ENCODE measurements at places on chromosomes 1 and 21. TPM values are rescaled to one million over a fixed set of nuclear protein-coding genes. Genes with fewer than 3 reads are reported as not detected.

RNU1-2 gene
- under 0.01 TPM for total RNA-seq

SPRR2E gene
- not detected for total RNA-seq

DNA sequence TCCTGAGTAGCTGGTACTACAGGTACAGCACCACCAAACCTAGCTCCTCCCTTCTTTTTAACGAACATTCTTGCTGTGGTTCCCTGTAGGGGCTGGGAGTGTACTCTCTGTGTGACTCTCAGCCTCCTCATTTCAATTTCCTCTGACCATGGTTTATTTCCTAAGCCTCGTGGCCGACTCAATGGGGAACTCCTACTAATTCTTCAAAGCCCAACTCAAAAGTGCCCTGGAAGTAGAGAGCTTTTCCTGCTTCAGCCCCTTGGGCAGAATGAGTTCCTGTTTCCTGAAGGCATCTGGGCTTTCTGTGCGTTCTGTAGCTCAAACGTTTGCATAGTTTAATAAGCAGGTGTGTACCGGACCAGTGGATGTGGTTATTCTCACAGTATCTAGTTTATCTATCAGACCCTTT, 70.9 kb upstream of the ACOT11 start:
- DNase-seq, result no peak
- no peaks in the 10 kb centered on the region for H3K27me3 ChIP-seq
- H3K27ac ChIP-seq, result no peak overlapping the region

GRCh38 chr1:29471487-29472313, 235.4 kb downstream of the PTPRU start:
- no peaks in the 10 kb centered on the region for H3K36me3 ChIP-seq
- peaks cover 26% of the 10 kb centered on the region for H3K27me3 ChIP-seq
- no peak overlapping the region for H3K27ac ChIP-seq
- peak; percentile 39 for DNase-seq
- H3K4me3 ChIP-seq, result no peak overlapping the region

- H3K27ac ChIP-seq, result peak overlapping the region; percentile 87
- H3K4me1 ChIP-seq, result peaks cover 4% of the 10 kb centered on the region
- DNase-seq, result no peak
- peaks cover 30% of the 10 kb centered on the region for H3K36me3 ChIP-seq
- H3K4me3 ChIP-seq, result peak overlapping the region; percentile 86
These were observed 501 bp downstream of the FBXO6 start for GRCh38 chr1:11664336-11665065.

DNA sequence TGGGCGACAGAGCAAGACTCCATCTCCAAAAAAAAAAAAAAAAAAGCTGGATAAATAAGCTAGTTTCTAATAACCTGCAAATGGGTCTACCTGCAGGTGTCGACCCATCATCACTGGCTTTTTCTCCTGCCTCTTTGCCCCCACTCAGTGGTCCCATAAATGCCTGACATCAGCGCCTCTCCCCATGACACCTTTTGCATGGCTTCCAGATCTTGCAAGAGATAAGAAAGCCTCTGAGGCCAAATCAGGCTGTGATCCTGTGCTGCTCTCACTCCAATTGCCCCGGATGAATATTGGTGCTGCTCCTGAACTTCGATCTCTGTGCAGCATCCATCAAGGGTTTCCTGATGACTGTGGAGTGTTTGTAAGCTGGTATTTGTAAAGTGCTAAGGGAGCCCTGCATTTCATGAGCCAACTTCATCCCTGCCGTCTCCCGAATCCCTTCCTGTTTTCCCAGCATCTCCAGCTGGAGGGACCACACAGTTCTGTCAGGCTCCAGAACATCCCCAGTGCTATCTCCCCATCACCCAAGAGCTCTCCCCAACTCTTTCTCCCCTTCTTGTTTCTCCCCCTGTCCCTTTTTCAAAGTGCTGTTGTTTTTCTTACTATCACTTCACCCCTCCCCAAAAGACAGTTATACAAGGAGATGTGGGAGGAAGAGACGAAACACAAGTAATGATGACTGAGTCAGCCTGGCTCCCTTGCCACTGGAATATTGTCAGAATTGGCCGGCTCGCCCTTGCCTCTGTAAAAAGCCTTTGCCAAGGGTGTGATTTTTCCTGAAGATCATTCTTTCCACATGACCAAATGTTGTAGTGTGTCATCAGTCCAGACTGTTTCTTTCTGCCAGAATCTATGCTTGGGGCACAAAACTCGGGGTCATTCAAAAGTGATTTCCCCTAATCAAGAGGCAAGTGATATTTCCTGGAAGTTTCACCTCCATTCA, 2.8 kb upstream of the EFHD2 start:
- peaks cover 40% of the 10 kb centered on the region for H3K4me1 ChIP-seq
- peak overlapping the region; percentile 88 for H3K27ac ChIP-seq
- no peaks in the 10 kb centered on the region for H3K36me3 ChIP-seq
- H3K4me3 ChIP-seq, result no peak overlapping the region

GRCh38 chr1:96515925-96516324, 205.7 kb upstream of the PTBP2 start:
- DNase-seq, result no peak
- peaks cover 46% of the 10 kb centered on the region for H3K4me1 ChIP-seq
- H3K36me3 ChIP-seq, result no peaks in the 10 kb centered on the region
- H3K4me3 ChIP-seq, result no peak overlapping the region

Measured in sigmoid colon (tissue), 7 donors.